ENCODE measurements at places on chromosomes 2 and 18. TPM values are rescaled to one million over a fixed set of nuclear protein-coding genes. Genes with fewer than 3 reads are reported as not detected.

GRCh38 chr2:229749779-229750178, 35.4 kb upstream of the DNER start:
- H3K27ac ChIP-seq, result no peak overlapping the region
- H3K36me3 ChIP-seq, result no peaks in the 10 kb centered on the region
- no peaks in the 10 kb centered on the region for H3K27me3 ChIP-seq
- no peak for DNase-seq
- H3K4me3 ChIP-seq, result no peak overlapping the region
- H3K4me1 ChIP-seq, result no peaks in the 10 kb centered on the region

GRCh38 chr2:233413046-233413445, 58.8 kb downstream of the DGKD start:
- peaks cover 29% of the 10 kb centered on the region for H3K4me1 ChIP-seq
- no peaks in the 10 kb centered on the region for H3K27me3 ChIP-seq
- no peak for DNase-seq

DNA sequence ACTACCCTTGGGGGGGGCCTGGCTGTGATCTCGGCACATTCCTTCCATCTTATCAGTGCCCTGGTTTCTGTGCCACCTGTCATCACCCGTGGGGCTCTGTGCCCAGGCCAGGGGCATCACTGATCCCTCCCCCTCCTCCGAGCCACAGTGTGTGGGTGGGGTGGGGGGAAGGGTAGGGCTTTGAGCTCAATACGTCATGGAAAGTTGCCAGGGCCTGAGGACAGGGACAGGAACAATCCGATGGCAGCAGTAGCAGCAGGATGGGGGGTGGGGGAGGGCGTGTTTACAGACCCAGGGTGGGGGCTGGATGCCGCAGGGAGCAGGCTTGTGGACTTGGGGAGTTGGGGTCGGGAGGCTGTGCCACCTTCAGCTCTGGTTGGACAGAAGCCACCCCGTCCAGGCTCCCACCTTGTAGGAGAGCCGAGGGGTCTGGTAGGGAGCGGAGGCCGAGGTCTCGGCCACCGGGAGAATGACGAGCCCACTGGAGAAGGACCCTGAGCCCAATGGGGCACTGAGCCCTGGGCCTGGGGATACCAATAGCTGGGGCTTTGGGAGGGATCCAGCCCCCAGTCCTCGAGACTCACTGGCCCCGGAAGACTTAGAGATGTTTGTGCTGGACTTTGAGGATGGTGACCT, 3.5 kb downstream of the SLC4A3 start:
- no peak overlapping the region for H3K4me3 ChIP-seq
- no peaks in the 10 kb centered on the region for H3K36me3 ChIP-seq
- DNase-seq, result peak; percentile 83
- H3K27me3 ChIP-seq, result peaks cover 8% of the 10 kb centered on the region
- no peak overlapping the region for H3K27ac ChIP-seq
- no peaks in the 10 kb centered on the region for H3K4me1 ChIP-seq

- peaks cover 11% of the 10 kb centered on the region for H3K4me1 ChIP-seq
- H3K36me3 ChIP-seq, result no peaks in the 10 kb centered on the region
- no peak overlapping the region for H3K27ac ChIP-seq
- no peak for DNase-seq
- peaks cover 4% of the 10 kb centered on the region for H3K27me3 ChIP-seq
- no peak overlapping the region for H3K4me3 ChIP-seq
These were observed 28.8 kb upstream of the NEDD4L start for GRCh38 chr18:58015065-58015780.

GRCh38 chr2:239811111-239811781, 213.9 kb downstream of the NDUFA10 start:
- H3K27me3 ChIP-seq, result no peaks in the 10 kb centered on the region
- H3K27ac ChIP-seq, result no peak overlapping the region
- H3K4me3 ChIP-seq, result no peak overlapping the region
- DNase-seq, result peak; percentile 30
- no peaks in the 10 kb centered on the region for H3K36me3 ChIP-seq
- no peaks in the 10 kb centered on the region for H3K4me1 ChIP-seq

- no peaks in the 10 kb centered on the region for H3K27me3 ChIP-seq
- peak overlapping the region; percentile 70 for H3K4me3 ChIP-seq
- H3K36me3 ChIP-seq, result no peaks in the 10 kb centered on the region
- H3K4me1 ChIP-seq, result peaks cover 41% of the 10 kb centered on the region
These were observed 97.9 kb upstream of the SERTAD2 start for GRCh38 chr2:64751286-64752260.

SOCS6 gene
- total RNA-seq, result 38.7 TPM

DNAJC5G gene
- not detected for total RNA-seq

All from osteoblast (primary cell).